Type B pancreatic cell (in vitro differentiated cells): ENCODE measurements at places on chromosomes 1 and 21.
A peak's percentile ranks its signal among the peaks of the same experiment; 100 is the strongest.

GRCh38 chr21:26236281-26236680 is 65.7 kb upstream of the APP start:
- H3K27ac ChIP-seq = no peak overlapping the region
- H3K4me1 ChIP-seq = no peaks in the 10 kb centered on the region
- no peak for DNase-seq

- H3K27ac ChIP-seq = no peak overlapping the region
- no peak overlapping the region for H3K4me3 ChIP-seq
- no peaks in the 10 kb centered on the region for H3K4me1 ChIP-seq
- H3K36me3 ChIP-seq = no peaks in the 10 kb centered on the region
These were observed 495.8 kb downstream of the AJAP1 start for GRCh38 chr1:5150191-5150590.

- peaks cover 4% of the 10 kb centered on the region for H3K27me3 ChIP-seq
- H3K27ac ChIP-seq = no peak overlapping the region
- no peak for DNase-seq
- peaks cover 17% of the 10 kb centered on the region for H3K4me1 ChIP-seq
- peaks cover 6% of the 10 kb centered on the region for H3K36me3 ChIP-seq
These were observed 44.3 kb downstream of the NID1 start for GRCh38 chr1:236020359-236021219.

DNA sequence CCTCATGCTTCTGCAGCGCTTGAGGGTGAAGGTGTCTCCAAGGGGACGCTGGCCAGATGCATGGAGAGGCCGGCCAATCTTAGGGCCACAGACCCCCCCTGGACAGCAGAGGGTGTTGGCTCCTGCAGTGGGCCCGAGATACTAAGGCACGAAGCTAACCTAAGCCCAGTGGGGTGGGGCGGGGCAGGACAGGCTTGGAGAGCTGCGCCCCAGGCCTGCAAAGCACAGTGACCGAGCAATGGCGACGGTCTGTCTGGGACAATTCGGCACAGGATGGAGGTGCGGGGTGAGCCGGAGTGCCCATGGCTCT is 1.3 kb downstream of the FNDC10 start:
- peak overlapping the region; percentile 55 for H3K27ac ChIP-seq
- H3K27me3 ChIP-seq = peaks cover 35% of the 10 kb centered on the region
- H3K36me3 ChIP-seq = no peaks in the 10 kb centered on the region

- no peaks in the 10 kb centered on the region for H3K27me3 ChIP-seq
These were observed 45.9 kb downstream of the FAAP20 start for GRCh38 chr1:2148691-2149090.

DNA sequence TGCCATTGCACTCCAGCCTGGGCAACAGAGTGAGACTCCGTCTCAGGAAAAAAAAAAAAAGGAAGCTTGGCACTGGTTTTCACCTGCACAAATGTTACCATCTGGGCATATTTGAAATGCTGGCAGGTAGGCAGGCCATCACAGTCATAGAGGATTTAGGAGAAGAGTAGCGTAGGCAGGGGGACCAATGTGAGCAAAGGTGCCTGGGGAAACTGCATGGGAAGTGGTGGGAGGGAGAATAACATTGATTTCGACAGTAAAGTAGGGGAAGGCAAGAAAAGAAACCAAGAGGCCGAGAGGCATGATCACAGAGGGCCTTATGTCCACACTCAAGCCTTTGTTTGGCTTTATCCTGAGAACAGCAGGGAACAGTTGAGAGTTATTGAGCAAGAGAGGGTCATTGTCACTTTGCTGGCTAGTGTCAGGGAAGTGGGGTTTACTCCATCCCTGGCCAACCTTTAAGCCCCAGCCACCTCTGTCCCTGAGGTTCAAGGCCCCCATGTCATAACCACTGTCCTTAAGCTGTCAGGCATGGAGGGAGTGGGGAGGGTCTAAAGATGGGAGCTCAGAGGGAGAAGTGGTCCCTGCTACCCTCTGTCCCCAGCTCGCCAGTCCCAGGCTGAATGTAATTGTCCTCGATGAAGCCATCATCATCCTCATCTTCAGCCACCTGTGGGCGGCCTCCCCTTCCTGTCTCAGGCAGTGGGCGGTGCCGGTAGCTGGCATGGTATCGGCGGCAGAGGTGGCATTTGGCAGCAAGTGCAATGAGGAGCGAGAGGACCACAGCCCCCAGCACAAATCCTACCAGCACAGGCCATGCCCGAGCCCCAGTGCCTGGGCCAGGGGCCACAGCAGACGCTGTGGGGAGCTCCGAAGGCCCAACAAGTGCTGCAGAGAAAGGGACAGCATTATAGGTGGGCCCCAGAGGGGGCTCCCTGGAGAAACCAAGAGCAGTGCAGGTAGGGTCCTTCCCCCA is 2.9 kb downstream of the C1orf210 start:
- no peaks in the 10 kb centered on the region for H3K27me3 ChIP-seq
- H3K4me1 ChIP-seq = peaks cover 12% of the 10 kb centered on the region
- no peak overlapping the region for H3K27ac ChIP-seq
- H3K4me3 ChIP-seq = no peak overlapping the region

GRCh38 chr1:153776845-153777370 is 1.7 kb downstream of the SLC27A3 start:
- DNase-seq = no peak
- H3K36me3 ChIP-seq = no peaks in the 10 kb centered on the region
- peak overlapping the region; percentile 31 for H3K27ac ChIP-seq
- no peaks in the 10 kb centered on the region for H3K27me3 ChIP-seq
- peaks cover 13% of the 10 kb centered on the region for H3K4me1 ChIP-seq

- H3K4me1 ChIP-seq = peaks cover 3% of the 10 kb centered on the region
- H3K4me3 ChIP-seq = no peak overlapping the region
- no peak overlapping the region for H3K27ac ChIP-seq
- H3K36me3 ChIP-seq = no peaks in the 10 kb centered on the region
These were observed 112.1 kb downstream of the RUNX1 start for GRCh38 chr21:34936883-34937563.

DNA sequence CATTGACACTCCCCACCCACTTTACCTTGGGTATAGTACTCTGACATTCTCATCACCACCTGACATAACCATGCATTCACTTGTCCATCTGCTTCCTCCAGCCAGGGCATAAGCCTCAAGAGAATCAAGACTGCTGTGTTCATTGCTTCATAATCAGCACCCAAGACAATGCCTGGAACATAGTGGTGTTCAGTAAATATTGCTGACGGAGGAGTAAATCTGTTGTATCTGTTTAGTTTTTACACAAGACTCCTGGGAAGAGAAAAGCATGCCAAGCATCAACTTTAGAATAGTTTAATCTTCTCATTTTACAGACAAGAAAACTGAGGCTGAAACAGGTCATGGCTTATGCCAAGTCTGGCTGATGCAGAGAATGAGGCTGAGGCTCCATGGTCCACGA is 173.9 kb upstream of the DUSP10 start:
- H3K4me1 ChIP-seq = no peaks in the 10 kb centered on the region
- DNase-seq = no peak
- H3K36me3 ChIP-seq = no peaks in the 10 kb centered on the region
- H3K27me3 ChIP-seq = no peaks in the 10 kb centered on the region
- no peak overlapping the region for H3K27ac ChIP-seq
- no peak overlapping the region for H3K4me3 ChIP-seq

DNA sequence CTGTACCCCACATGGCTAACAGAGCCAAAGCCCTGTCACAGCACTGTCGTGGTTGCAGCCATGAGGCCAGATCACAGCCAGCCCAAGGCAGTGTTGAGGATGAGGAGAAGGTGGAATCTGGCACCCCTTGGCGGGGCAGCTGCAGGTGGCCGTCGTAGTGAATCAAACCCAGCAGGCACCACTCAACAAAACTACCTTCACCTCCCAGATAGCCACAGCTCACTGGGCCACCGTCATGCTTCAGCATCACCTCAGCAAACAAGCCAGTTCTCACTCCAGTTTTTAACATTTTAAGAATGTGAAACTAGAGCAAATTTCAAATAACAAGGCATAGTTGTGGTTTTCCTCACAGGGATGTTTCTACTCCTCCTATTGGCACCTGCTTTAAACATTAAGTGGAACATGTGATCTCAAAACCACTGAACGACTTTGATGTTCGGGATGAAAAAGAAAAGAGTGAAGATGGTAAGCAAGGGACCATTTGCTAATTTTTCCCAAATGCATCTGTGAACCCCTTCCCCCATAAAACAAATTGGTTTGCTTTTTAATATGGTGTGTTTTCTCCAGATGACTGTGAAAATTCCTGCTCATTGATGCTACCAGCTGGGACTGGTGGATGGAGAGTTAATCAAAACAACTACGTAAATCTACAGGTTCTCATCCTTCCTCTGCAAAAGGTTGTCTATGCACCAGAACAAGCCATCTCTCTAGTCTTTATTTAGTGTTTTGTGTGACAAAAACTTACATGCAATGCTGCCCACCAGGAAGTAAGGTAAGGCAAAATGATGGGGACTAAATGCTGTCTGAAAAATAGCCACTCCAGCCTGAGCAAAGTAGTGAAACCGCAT is 45.5 kb downstream of the TOR1AIP2 start:
- peak; percentile 42 for DNase-seq
- H3K4me3 ChIP-seq = no peak overlapping the region
- H3K4me1 ChIP-seq = peaks cover 2% of the 10 kb centered on the region
- no peaks in the 10 kb centered on the region for H3K27me3 ChIP-seq

GRCh38 chr1:56973923-56974742 is 8.3 kb upstream of the C8B start:
- H3K27me3 ChIP-seq = peaks cover 4% of the 10 kb centered on the region
- H3K4me3 ChIP-seq = no peak overlapping the region
- no peaks in the 10 kb centered on the region for H3K4me1 ChIP-seq
- H3K27ac ChIP-seq = no peak overlapping the region
- no peak for DNase-seq

GRCh38 chr1:194517567-194517966 is 1331.2 kb upstream of the B3GALT2 start:
- DNase-seq = no peak
- H3K4me3 ChIP-seq = no peak overlapping the region
- H3K4me1 ChIP-seq = no peaks in the 10 kb centered on the region

DNA sequence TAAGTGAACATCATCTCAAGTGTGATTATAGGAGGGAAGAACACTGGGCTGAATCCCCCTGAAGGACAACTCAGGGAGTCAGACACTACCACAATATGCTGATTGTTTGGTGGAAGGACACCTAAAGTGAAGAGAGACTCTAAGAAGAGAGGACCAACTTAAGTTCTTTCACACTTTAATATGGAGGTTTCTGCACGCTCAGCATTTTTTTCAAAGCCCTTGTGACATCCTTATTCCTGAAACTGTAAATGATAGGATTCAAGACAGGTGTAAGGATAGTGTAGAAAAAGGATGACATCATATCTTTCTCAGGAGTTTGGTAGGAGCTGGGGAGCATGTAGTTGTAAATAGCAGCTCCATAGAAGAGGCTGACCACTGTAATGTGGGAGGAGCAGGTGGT is 4.8 kb downstream of the OR2T10 start:
- no peak overlapping the region for H3K4me3 ChIP-seq
- no peaks in the 10 kb centered on the region for H3K4me1 ChIP-seq
- no peak for DNase-seq
- no peaks in the 10 kb centered on the region for H3K36me3 ChIP-seq
- H3K27ac ChIP-seq = no peak overlapping the region
- no peaks in the 10 kb centered on the region for H3K27me3 ChIP-seq

GRCh38 chr1:57340334-57341070 is 83.4 kb downstream of the DAB1 start:
- no peak overlapping the region for H3K27ac ChIP-seq
- peaks cover 23% of the 10 kb centered on the region for H3K27me3 ChIP-seq
- H3K36me3 ChIP-seq = no peaks in the 10 kb centered on the region
- no peak overlapping the region for H3K4me3 ChIP-seq
